ENCODE measurements at places on chromosomes 5 and 9.

DNA sequence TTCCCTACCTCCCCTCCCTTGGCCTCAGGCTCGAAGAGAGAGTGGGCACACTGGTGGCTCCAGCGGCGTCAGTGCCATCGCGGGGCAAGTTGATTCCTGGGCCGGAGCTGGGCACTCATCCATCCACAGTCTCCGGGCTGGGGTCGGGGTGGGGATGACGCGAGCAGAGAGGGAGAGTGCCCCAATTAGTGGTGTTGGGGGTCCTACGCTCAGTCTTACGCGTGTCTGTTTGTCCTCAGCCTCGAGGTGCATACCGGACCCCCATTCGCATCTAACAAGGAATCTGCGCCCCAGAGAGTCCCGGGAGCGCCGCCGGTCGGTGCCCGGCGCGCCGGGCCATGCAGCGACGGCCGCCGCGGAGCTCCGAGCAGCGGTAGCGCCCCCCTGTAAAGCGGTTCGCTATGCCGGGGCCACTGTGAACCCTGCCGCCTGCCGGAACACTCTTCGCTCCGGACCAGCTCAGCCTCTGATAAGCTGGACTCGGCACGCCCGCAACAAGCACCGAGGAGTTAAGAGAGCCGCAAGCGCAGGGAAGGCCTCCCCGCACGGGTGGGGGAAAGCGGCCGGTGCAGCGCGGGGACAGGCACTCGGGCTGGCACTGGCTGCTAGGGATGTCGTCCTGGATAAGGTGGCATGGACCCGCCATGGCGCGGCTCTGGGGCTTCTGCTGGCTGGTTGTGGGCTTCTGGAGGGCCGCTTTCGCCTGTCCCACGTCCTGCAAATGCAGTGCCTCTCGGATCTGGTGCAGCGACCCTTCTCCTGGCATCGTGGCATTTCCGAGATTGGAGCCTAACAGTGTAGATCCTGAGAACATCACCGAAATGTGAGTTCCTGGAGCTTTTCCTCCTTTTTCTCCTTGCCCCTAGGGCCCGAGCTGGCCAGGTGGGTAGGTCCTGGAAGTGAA is 861 bp downstream of the NTRK2 start:
- no peak for DNase-seq

DNA sequence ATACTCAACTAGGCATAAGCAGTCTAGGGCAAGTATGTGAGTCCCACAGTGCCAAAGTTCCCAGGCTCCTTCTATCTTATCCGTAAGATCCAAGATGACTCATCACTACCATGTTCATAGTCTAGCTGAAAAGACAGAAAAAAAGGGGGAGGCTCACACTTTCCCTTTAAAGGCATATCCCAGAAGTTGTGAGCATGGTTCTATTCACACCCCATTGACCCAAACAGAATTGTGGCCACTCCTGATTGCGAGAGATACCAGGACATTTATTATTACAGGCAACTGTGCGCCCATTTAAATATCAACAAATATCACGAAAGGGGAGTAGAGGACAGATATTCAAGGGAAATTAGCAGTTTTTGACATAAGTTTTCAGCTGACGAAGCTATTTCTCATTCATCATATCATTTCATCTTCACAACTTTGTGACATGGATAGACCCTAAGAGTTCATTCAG is 8.1 kb upstream of the PFDN1 start:
- no peak for DNase-seq

- peak; percentile 24 for DNase-seq
These were observed 22.2 kb upstream of the CEP78 start for GRCh38 chr9:78213712-78214111.

DNA sequence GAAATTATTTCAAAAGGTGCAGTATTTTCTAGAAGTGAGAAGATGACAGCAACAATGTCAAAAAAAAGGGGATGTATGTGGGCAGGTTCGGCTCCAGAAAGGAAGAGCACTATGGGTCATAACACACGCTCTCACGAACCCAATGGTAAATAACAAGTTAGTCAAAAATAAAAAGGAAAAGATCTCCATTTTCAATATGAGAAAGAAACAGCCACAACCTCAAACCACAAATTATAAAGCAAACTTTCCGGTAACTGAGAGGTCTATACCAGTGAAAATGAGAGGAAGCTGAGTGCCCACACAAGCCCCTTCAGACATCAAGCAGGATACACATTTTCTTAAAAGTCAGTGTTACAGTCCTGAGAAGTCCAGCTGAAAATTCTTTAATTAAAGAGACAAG is 398.5 kb upstream of the RPS23 start:
- DNase-seq: no peak

DNA sequence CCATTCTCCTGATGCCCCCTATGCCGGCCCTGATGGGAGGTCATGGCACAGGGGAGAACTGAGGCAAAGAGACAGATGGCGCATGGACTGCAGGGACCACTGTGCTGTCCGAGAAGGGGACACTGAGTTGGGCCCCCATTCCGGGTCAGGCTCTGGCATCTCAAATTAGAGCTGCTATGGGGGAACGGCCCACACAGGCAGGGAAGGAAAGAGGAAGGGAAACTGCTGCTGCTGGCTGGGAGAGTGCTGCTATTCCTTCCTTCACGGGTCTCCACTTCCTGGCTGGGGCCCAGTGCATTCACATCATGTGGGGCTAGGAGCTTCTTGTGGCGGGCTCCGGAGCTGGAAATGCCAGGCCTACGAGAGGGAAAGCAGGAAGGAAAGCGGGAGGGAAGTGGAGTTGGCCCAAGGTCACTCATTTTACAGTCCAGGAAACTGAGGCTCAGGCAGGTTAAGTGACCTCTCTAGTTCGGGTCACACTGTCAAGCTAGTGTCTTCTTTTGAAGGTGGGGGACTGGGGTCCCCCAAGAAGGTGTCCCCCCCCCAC is 1.3 kb upstream of the CARD19 start:
- no peak for DNase-seq

All from HEK293T (cell line).